ENCODE measurements at places on chromosomes 3 and 15. TPM values are rescaled to one million over a fixed set of nuclear protein-coding genes. Genes with fewer than 3 reads are reported as not detected.

DNA sequence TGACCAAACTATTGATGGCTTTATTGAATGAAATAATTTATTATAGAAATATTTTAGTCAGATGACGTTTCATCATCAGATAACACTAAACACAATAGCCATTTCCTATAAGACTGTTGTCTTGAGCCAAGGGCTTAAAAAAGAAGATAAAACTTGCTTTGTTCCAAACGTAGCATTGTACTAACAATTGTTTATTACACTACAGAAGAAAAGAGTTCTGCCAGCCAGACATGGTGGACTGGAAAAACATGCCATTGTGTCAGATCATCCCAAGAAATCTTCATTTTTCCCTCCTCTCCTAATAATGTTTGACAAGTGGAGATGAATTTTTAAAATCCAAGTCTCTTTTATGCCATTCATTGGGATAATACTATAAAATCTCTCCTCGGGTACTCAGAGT is 203.3 kb downstream of the CDIN1 start:
- DNase-seq, result no peak
- no peaks in the 10 kb centered on the region for H3K36me3 ChIP-seq
- no peaks in the 10 kb centered on the region for H3K27me3 ChIP-seq

DNA sequence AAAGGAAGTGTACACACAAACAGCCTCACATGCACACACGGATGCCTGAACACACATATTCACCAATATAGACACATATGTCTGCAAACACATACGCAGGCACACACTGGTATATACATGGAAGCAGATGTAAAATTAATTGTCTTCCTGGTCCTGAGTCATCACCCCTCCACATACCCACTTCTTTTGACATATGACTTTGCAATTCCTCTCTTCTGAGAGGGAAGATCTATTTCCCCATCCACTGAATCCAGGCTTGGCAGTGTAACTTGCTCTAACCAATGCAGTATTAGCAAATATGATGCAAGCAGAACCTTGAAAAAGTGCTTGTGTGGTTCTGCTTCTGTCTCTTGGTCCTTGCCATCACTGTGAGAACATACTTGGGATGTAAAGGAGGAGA is 76.8 kb upstream of the HRH1 start:
- no peak overlapping the region for H3K4me3 ChIP-seq
- no peaks in the 10 kb centered on the region for H3K36me3 ChIP-seq
- no peaks in the 10 kb centered on the region for H3K27me3 ChIP-seq

GRCh38 chr15:78727561-78727960 is 83.7 kb downstream of the ADAMTS7 start:
- H3K4me3 ChIP-seq, result no peak overlapping the region
- no peak for DNase-seq
- no peak overlapping the region for H3K27ac ChIP-seq
- no peaks in the 10 kb centered on the region for H3K27me3 ChIP-seq
- no peaks in the 10 kb centered on the region for H3K36me3 ChIP-seq

- no peak for DNase-seq
- peaks cover 37% of the 10 kb centered on the region for H3K36me3 ChIP-seq
- H3K4me1 ChIP-seq, result peaks cover 2% of the 10 kb centered on the region
- H3K27me3 ChIP-seq, result no peaks in the 10 kb centered on the region
- no peak overlapping the region for H3K27ac ChIP-seq
- no peak overlapping the region for H3K4me3 ChIP-seq
Observed at GRCh38 chr3:10268930-10269329, 20.7 kb downstream of the TATDN2 start.

DNA sequence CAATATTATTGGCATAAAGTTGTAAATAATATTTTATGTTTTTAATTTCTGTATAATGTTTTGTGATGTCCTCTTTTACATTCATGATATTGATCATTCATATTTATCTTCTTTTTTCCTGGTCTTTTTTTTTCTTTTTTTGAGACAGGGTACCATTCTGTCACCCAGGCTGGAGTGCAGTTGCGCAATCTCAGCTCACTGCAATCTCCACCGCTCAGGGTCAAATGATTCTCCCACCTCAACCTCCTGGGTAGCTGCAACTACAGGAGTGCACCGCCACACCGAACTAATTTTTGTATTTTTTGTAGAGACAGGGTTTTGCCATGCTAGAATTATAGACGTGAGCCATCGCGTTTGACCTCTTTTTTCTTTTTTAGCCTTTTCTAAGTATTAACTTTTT is 52.9 kb downstream of the USF3 start:
- no peak for DNase-seq
- H3K4me3 ChIP-seq, result no peak overlapping the region
- no peaks in the 10 kb centered on the region for H3K27me3 ChIP-seq
- no peaks in the 10 kb centered on the region for H3K4me1 ChIP-seq
- H3K27ac ChIP-seq, result no peak overlapping the region

DNA sequence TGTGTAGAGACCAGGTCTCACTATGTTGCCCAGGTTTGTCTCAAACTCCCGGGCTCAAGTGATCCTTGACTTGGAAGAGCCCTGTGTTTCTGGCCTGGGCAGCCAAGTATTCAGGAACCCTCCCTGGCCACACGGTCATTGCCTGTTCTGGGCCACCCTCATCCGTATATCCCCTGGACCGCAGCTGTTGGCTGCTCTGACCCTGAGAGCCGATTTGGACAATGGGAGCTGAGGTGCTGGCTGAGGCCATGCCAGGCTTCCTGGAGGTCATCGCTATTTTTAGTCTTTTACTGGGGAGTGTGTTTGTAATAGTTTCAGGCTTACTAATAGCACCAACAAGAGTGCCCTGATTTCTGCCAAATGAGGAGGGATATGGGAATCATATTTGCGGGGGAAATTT is 60.7 kb downstream of the ADAMTS7 start:
- H3K27ac ChIP-seq, result no peak overlapping the region
- no peaks in the 10 kb centered on the region for H3K36me3 ChIP-seq
- H3K4me3 ChIP-seq, result peak overlapping the region; percentile 18
- H3K27me3 ChIP-seq, result no peaks in the 10 kb centered on the region
- peaks cover 15% of the 10 kb centered on the region for H3K4me1 ChIP-seq
- DNase-seq, result no peak

DNA sequence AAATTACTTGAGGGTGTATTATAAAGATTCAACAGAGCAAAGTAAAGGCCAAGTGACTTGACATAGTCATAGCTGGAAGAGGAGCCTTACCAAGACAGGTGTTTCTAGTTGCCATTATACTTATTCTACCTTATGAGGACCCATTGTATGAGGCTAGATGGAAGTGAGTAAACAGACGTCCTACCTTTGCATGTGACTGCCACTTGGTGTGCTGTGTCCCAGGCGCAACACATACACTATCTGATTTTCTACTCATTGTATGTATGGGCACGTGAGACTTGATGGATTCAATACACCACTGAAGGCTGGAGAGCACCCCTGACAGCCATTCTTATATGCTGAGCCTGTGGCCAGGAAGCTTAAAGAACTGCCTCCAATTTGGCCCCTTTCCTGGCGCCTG is 40.5 kb downstream of the BOC start:
- peaks cover 46% of the 10 kb centered on the region for H3K4me1 ChIP-seq
- H3K27ac ChIP-seq, result no peak overlapping the region
- DNase-seq, result no peak
- peaks cover 16% of the 10 kb centered on the region for H3K36me3 ChIP-seq
- H3K4me3 ChIP-seq, result no peak overlapping the region

DNA sequence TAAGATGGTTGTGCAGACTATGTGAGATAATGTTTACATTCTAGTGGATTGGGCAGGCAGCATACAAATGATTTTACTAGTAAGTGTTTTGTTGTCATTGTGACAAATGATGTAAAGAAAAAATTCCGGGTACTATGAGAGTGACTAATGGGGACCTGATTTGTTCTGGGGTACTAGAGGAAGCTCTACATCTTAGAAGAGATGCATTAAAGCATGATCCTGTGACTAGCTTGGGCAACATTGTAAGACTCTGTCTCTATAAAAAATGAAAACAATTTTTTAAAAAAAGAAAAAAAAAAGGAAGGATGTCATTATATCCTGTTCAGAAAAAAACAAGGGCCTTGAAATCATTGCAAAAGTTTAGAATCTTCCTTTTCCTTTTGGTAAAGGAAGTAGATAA is 58.1 kb upstream of the MYRIP start:
- H3K36me3 ChIP-seq, result no peaks in the 10 kb centered on the region
- no peak overlapping the region for H3K4me3 ChIP-seq
- no peaks in the 10 kb centered on the region for H3K27me3 ChIP-seq

- H3K36me3 ChIP-seq, result peaks cover 15% of the 10 kb centered on the region
- no peaks in the 10 kb centered on the region for H3K27me3 ChIP-seq
- no peak overlapping the region for H3K27ac ChIP-seq
- H3K4me3 ChIP-seq, result no peak overlapping the region
- peaks cover 3% of the 10 kb centered on the region for H3K4me1 ChIP-seq
Observed at GRCh38 chr3:45681846-45682245, 7.3 kb upstream of the SACM1L start.

- H3K36me3 ChIP-seq, result no peaks in the 10 kb centered on the region
- H3K27me3 ChIP-seq, result no peaks in the 10 kb centered on the region
- no peaks in the 10 kb centered on the region for H3K4me1 ChIP-seq
- no peak overlapping the region for H3K4me3 ChIP-seq
- peak; percentile 1 for DNase-seq
Observed at GRCh38 chr15:97009031-97009431, 678.5 kb downstream of the NR2F2 start.

DNA sequence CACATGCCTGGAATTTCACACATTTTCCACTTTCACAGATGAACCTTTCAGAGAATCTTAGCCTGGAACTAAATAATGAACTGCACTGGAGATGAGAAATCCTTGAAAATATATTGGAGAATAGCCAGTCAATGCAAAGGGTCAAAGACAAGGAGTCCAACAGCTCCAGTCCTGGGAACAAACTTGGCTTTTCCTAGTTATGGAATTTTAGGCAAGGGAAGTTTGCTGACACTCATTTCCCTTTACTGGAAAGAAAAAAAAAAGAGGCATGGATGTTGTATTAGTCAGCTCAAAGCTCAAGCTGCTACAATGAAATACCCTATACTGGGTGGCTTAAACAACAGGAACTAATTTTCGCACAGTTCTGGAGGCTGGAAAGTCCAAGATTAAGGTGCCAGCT is 690.8 kb upstream of the ARPP21 start:
- H3K4me1 ChIP-seq, result no peaks in the 10 kb centered on the region
- no peak overlapping the region for H3K27ac ChIP-seq
- H3K27me3 ChIP-seq, result no peaks in the 10 kb centered on the region

GRCh38 chr3:103624271-103624670 is 1189.5 kb downstream of the ZPLD1 start:
- DNase-seq, result no peak
- no peaks in the 10 kb centered on the region for H3K4me1 ChIP-seq
- H3K4me3 ChIP-seq, result no peak overlapping the region
- H3K36me3 ChIP-seq, result no peaks in the 10 kb centered on the region
- H3K27ac ChIP-seq, result no peak overlapping the region

- H3K27ac ChIP-seq, result no peak overlapping the region
- H3K4me1 ChIP-seq, result peaks cover 18% of the 10 kb centered on the region
- H3K4me3 ChIP-seq, result no peak overlapping the region
- DNase-seq, result no peak
Observed at GRCh38 chr3:47533996-47534454, 20.5 kb upstream of the ELP6 start.

DNA sequence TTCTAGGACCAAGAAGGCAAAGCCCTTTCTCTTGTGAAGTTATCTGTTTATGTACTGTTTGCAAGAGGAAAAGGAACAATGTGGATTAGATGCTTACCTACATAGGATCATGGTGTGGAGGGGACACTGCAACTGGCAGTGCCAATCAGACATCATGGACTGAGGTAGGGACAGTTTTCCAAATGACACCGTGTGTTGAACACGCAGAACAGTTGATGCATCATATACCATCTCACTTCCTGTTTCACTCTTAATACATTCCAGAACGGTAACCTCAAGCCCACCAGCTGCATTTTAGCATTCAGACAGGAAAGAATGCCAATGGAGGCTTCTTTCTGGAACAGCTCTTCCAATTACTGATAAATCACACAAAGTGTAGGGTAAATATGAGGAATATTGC is 397.7 kb upstream of the LMCD1 start:
- H3K4me3 ChIP-seq, result no peak overlapping the region
- H3K4me1 ChIP-seq, result no peaks in the 10 kb centered on the region
- H3K27me3 ChIP-seq, result no peaks in the 10 kb centered on the region
- no peak for DNase-seq

GRCh38 chr3:27326629-27327545 is 42.3 kb downstream of the NEK10 start:
- H3K27ac ChIP-seq, result no peak overlapping the region
- no peaks in the 10 kb centered on the region for H3K4me1 ChIP-seq
- no peaks in the 10 kb centered on the region for H3K36me3 ChIP-seq
- no peak for DNase-seq

DNA sequence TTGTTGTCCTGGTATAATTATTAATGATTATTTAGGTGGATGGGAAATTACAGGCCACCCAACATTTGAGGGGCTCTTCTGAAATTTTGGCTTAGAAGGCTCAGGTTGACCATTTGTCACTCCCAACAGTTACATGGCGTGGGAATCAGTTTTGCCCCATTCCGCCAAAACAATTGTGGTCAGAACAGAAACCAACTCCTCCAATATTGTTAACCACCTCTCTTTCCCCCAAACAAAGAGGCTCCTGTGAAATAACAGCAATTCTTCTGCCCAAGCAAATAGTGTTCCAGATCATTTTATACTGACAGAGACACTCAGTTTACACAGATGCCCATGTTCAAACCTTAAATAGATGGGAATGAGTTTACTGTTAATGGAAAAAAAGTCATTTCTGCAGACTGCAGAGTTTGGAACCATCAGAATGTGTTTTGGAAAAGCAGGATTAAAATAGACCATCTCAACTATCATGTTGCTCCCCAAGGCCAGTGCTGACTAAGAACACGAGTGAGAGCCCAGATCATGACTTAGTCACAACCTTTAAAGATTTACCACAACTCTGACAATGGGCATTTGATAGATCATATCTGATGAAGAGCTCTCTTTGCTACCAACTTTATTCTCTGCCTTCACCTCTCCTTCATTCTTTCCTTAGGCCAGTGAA is 102.1 kb downstream of the DUT start:
- H3K4me3 ChIP-seq, result no peak overlapping the region
- no peak overlapping the region for H3K27ac ChIP-seq

DNA sequence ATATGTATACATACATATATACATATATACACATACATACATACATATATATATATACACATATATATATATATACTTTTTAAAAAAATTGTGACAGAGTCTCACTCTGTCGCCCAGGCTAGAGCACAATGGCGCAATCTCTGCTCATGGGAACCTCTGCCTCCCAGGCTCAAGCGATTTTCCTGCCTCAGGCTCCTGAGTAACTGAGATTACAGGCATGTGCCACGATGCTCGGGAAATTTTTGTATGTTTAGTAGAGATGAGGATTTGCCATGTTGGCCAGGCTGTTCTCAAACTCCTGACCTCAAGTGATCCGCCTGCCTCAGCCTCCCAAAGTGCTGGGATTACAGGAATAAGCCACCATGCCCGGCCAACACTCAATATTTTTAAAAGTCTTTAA is 302.5 kb downstream of the UNC13C start:
- H3K27ac ChIP-seq, result no peak overlapping the region
- no peak for DNase-seq
- H3K4me1 ChIP-seq, result no peaks in the 10 kb centered on the region
- H3K36me3 ChIP-seq, result no peaks in the 10 kb centered on the region

GRCh38 chr3:8846176-8846575 is 76.8 kb upstream of the OXTR start:
- no peak for DNase-seq
- H3K4me1 ChIP-seq, result no peaks in the 10 kb centered on the region
- H3K4me3 ChIP-seq, result no peak overlapping the region
- H3K27me3 ChIP-seq, result no peaks in the 10 kb centered on the region

GRCh38 chr3:157444797-157445184 is 8.1 kb downstream of the PTX3 start:
- H3K4me3 ChIP-seq, result no peak overlapping the region
- no peak overlapping the region for H3K27ac ChIP-seq
- DNase-seq, result no peak
- H3K4me1 ChIP-seq, result no peaks in the 10 kb centered on the region
- no peaks in the 10 kb centered on the region for H3K27me3 ChIP-seq

The KCNAB1 gene
- total RNA-seq, result 10.1 TPM

The C3orf85 gene
- total RNA-seq, result not detected

The CCR3 gene
- not detected for total RNA-seq

The LRRIQ4 gene
- 0.28 TPM for total RNA-seq

The SYNPR gene
- total RNA-seq, result 9.9 TPM

Measured in spinal cord (tissue), 10 donors.